ENCODE measurements at places on chromosomes 6 and 20.

DNA sequence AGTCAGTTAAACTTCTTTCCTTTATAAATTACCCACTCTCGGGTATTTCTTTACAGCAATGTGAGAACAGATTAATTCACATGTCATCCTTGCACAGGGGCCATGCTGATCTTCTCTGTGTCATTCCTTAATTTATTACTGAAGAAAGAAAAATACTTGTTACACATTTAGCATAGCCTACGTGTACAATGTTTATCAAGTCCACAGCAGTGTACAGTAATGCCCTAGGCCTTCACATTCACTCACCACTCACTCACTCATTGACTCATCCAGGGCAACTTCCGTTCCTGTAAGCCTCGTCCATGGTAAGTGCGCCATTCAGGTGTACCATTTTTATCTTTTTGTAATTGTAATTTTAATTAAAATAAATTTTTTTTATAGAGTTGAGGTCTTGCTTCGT, 73.6 kb downstream of the RSPH3 start:
- DNase-seq, result no peak

DNA sequence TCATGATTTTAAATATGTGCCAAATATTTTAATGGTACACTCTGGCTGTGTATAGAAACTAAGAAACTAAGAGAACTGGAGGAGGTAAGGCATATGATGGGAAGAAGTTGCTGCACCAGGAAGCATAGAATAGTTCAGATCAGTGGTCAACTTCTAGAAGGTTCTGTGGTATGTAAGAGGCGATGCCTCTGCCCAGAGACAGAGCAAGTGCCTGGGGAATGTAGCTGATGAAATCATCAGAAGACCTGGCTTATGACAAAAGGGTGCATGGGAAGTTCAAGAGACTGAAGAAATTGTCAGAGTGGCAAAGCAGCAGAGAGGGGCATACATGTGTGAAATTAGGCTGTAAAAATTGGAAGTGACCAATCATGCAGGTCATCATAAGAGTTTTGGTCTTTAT, 580.8 kb downstream of the BMP2 start:
- DNase-seq, result no peak

DNA sequence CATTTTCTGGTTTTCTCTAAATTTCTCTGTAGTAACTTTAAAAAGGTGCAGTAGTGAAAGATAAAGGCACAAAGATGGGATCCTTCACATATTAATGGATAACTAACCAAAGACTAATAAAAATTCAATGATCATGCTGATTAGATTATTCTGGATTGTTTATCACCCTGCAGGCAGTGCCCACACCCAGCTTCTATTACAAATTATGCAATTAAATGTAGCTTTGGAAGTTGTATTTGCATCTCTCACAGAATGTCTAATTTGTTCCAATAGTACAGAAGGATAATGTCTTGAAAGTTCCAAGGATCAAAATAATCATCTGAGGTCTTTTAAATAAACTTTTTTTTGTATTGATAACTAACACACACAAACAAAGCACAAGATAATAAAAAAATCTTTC, 837.6 kb downstream of the HACE1 start:
- no peak for DNase-seq

DNA sequence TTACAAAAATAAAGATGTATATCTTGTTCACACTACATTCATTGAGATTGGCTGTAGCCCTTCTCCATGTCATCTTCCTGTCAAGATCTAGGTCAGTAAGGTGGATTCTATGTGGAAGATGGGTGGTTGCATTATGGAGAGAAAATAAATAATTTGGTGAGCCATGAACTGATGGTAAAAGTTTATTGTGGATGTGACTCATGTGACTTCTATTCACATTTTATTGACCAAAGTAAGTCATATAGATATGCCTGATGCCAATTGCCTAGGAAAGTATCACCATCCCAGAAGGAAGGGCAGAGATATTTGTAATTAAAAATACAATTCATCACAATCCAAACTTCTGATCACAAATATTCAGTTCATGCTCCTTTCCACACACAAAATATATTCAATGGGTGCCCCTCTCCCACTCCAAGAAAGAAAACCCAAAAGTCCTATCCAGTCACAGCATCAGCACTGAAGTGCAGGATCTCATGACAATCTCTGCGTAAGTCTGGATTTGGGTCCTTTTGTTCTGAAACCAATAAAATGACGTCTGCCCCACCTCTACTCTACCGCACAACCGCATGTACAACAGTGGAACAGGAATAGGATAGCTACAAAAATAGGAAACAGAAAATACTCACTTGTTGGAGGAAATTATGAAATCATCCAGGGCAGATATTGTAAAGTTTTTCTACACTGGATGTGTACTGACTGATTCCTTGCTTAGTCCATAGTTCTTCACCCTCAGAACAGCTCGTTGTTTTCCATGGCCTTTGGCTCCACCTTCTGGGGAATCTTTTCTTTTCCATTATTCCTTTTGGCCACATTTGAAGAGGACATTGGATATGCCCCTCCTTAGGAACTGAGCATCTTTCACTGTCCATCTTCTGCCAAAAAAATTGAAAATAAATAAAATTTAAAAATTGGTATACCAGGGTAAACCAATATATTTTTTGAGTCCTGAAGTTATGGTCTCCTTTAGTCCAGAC, 16.1 kb upstream of the SLC17A3 start:
- DNase-seq, result no peak

GRCh38 chr20:63520504-63520933, at the start of gene PPDPF:
TSS of gene PPDPF (plus strand) at chr20:63520765. CDS start at chr20:63521309, 544 bp downstream.
- DNase-seq, result peak; percentile 85

GRCh38 chr6:97014595-97014994, 90.1 kb downstream of the KLHL32 start:
- DNase-seq, result no peak

Measured in activated naive CD4-positive, alpha-beta T cell treated with anti-CD3 and anti-CD28 coated beads, Interleukin-2, amount 50 U/mL, for 72 hours (primary cell).